Activated T-helper 2 cell treated with anti-CD3 and anti-CD28 coated beads, Interferon-gamma antibody, Interleukin-2, Interleukin-4, amounts not matched to agents 10 μg/mL and 5 μg/mL and 100 μg/mL, durations not matched to agents 14 hours and 24 hours and 36 hours (primary cell): ENCODE measurements at places on chromosomes 3 and 15. TPM values are rescaled to one million over a fixed set of nuclear protein-coding genes. Genes with fewer than 3 reads are reported as not detected.

GRCh38 chr15:34514251-34514670, 69.2 kb downstream of the GOLGA8B start:
- no peaks in the 10 kb centered on the region for H3K36me3 ChIP-seq
- H3K27ac ChIP-seq, result no peak overlapping the region
- H3K27me3 ChIP-seq, result peaks cover 57% of the 10 kb centered on the region
- H3K4me1 ChIP-seq, result peaks cover 15% of the 10 kb centered on the region
- peak overlapping the region; percentile 77 for H3K4me3 ChIP-seq

- H3K4me1 ChIP-seq, result no peaks in the 10 kb centered on the region
- no peak overlapping the region for H3K27ac ChIP-seq
- no peak overlapping the region for H3K4me3 ChIP-seq
- H3K27me3 ChIP-seq, result no peaks in the 10 kb centered on the region
- no peaks in the 10 kb centered on the region for H3K36me3 ChIP-seq
- no peak for DNase-seq
These were observed 389.0 kb downstream of the LSAMP start for GRCh38 chr3:116056280-116056679.

DNA sequence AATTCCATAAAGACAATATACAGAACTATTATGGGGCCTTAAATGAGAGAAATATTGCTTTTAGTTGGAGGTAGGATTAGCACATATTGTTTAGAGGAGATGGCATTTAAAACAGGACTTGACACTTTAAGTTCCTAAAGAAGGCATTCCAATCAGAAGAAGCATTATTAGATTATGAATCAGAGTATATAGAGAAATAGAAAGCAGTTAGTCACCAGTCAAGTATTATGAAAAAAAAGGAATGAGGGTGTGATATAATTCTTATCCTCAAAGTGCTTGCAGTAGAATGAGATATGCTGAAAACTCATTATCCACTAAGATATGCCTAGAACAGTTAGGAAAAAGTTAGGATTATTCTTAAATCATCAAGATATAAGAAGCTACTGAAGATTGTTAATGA, 456.2 kb downstream of the ZNF385D start:
- H3K36me3 ChIP-seq, result no peaks in the 10 kb centered on the region
- H3K4me1 ChIP-seq, result no peaks in the 10 kb centered on the region
- no peak overlapping the region for H3K4me3 ChIP-seq
- no peak overlapping the region for H3K27ac ChIP-seq
- DNase-seq, result no peak

Gene DYNLT2B
- 10.9 and 12.3 TPM in 2 replicates for total RNA-seq

DNA sequence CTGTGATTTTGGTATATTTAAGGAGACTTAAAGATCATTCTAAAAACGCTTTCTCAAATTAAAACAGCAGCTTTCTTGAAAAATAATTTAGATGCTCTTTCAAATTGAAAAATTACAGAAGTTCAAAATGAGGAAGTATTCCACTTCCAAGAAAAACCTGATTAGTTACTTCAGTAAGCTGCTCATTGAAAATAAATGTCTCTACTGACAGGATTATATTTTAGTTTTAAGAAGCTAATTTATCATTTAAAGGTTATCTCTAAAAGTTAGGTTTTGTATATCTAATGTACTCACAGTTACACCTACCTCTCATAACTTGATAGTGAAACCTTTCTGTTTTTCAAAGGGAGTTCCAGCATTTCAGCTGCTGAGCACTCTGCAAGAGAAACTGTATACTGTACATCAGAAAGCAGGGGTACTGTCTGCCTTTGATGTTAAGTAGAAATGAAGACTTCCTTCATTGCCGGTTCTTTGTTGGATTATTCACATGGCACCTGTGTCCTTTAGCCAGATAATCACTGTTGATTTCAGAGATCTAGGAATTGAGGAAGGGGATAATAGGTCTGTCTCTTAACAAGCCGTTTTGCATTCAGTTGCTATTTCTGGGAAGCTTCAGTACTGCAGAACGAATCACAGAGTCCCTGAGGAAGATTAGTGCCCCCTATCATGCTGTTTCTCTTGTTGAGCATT, 161.6 kb downstream of the TCF12 start:
- no peaks in the 10 kb centered on the region for H3K36me3 ChIP-seq
- peaks cover 12% of the 10 kb centered on the region for H3K4me1 ChIP-seq
- H3K27ac ChIP-seq, result no peak overlapping the region
- no peak overlapping the region for H3K4me3 ChIP-seq

GRCh38 chr3:179546814-179547241, 15.9 kb upstream of the ACTL6A start:
- peaks cover 17% of the 10 kb centered on the region for H3K4me1 ChIP-seq
- peaks cover 2% of the 10 kb centered on the region for H3K27me3 ChIP-seq
- H3K4me3 ChIP-seq, result no peak overlapping the region
- no peak overlapping the region for H3K27ac ChIP-seq
- H3K36me3 ChIP-seq, result no peaks in the 10 kb centered on the region

Gene SPTBN5
- total RNA-seq, result 0.41 and 0.90 TPM in 2 replicates

DNA sequence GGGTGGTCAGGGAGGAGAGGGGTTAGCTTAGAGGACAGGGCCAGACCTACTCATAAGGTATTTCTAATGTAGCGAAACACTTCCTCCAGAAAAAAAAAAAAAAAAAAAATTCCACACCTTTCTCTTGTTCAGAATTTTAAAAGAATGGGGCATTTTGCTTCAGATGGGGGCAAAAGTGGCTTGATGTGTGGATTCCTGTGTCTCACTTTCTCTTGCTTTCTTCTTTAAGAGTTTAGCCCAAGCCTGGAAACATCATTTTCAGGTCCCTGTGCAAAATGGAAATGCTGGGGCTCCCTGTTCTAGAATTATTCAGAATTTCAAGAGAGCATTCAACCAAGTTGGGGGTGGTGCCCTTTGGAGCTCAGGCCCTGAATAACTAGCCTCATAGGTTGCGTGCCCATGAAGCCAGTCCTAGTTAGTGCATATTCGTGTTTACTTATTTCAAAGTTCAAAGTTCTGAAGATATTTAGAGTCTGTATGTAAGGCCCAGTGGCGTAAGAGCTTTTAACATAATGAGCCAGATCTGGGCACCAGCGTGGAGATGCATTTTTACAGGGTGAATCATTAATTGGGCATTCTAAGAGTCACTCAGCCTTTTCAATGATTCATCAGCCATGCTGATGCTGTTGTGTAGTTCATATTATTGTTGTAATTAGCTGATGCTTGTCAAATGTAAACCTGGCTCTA, 104.5 kb downstream of the RPLP1 start:
- H3K27ac ChIP-seq, result no peak overlapping the region
- no peak for DNase-seq
- peaks cover 4% of the 10 kb centered on the region for H3K27me3 ChIP-seq
- no peaks in the 10 kb centered on the region for H3K36me3 ChIP-seq

DNA sequence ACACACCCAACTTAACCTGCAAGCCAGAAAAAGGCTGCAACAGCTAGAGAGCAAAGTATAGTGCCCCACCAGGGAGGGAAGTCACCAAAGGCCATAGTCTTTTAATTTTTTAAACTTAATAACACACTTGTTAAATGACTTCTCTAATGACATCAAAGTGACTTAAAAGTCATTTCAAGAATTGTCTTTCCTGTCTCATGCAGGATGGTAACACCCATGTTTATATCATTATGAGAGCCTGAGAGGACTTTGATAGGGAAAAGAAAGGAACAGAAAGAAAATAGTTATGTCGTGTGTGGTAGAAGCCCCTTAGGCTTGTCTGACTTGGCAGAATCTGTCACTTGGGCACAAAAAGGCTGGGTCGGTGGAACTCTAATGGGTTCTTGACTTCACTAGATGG, 57.9 kb upstream of the C2CD4B start:
- H3K27ac ChIP-seq, result peak overlapping the region; percentile 72
- no peaks in the 10 kb centered on the region for H3K4me1 ChIP-seq
- no peaks in the 10 kb centered on the region for H3K36me3 ChIP-seq
- DNase-seq, result no peak
- H3K27me3 ChIP-seq, result peaks cover 2% of the 10 kb centered on the region

GRCh38 chr3:185215873-185216606, 37.8 kb downstream of the EHHADH start:
- no peaks in the 10 kb centered on the region for H3K4me1 ChIP-seq
- no peaks in the 10 kb centered on the region for H3K36me3 ChIP-seq
- no peak for DNase-seq

Gene PLA2G4E
- not detected in 2 replicates for total RNA-seq
